ENCODE measurements at places on chromosomes 6 and 20.

GRCh38 chr6:46170357-46171289 lies at the start of gene ENPP5:
ENPP5 (minus strand) TSS chr6:46170980; CDS start chr6:46168262, 2,718 bp downstream.
- H3K4me3 ChIP-seq = peak within 1 kb of the TSS; percentile 55
- no peaks in the 10 kb centered on the region for H3K27me3 ChIP-seq
- peak within 1 kb of the TSS; percentile 56 for H3K27ac ChIP-seq
- H3K4me1 ChIP-seq = no peaks in the 10 kb centered on the region
- H3K36me3 ChIP-seq = no peaks in the 10 kb centered on the region

DNA sequence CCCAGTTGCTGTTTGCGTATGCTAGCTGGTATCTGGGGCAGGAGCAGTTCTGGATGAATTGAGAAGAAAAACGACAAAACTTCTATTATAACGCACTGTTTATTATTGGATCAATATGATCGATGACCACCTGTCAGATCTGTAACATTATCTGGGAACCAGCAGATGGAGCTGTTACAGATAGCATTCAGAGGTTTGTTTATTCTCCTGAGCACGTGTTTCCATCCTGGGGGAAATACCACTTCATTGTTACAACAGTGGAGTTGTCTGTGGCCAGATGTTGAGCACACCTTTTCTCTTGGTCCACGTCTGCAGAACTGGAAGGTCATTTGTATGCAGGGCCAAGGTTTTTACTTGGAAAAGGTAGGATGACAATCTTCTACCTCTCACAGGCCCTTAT lies 16.0 kb upstream of the NKX2-2 start:
- H3K4me3 ChIP-seq = no peak overlapping the region
- no peaks in the 10 kb centered on the region for H3K36me3 ChIP-seq
- no peaks in the 10 kb centered on the region for H3K4me1 ChIP-seq
- peaks cover under 1% of the 10 kb centered on the region for H3K27me3 ChIP-seq
- no peak for DNase-seq

DNA sequence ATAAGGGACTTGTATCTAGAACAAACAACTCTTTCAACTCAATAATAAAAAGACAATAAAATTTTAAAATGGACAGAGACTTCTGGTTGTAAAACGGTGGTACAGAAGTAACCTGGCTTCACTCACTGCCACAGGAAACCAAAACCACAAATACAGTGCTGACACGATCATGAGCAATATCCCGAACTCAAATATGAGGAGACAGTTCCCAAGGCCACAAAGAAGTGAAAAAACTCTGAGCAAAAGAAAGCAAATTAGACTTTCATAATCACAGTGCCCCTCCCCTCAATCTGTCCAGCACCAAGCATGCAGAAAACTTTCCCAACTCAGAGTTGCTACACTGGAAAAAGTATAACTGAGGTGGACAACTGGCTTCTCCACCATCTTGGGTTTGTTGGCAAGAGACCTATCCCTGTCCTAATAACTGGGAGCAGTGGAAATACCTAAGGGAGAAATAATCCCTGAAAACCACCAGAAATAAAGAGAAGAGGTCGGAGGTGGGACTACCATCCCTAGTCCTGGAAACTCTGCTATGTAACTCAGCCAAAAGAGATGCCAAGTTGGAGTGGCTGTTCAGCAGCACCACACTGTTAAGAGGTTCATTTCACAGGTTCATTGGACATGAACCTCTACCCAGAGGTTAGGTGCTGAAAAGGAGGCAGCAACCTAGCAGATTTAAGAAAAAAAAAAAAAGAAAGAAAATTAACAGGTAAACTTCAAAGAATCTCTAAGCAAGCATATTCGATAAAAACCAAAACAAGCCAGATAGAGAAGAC lies 55.5 kb downstream of the REV3L start:
- no peaks in the 10 kb centered on the region for H3K36me3 ChIP-seq
- H3K27ac ChIP-seq = no peak overlapping the region
- no peak for DNase-seq
- H3K4me3 ChIP-seq = no peak overlapping the region
- H3K27me3 ChIP-seq = no peaks in the 10 kb centered on the region

- H3K4me1 ChIP-seq = no peaks in the 10 kb centered on the region
- H3K36me3 ChIP-seq = no peaks in the 10 kb centered on the region
- no peak overlapping the region for H3K4me3 ChIP-seq
- H3K27ac ChIP-seq = no peak overlapping the region
- no peak for DNase-seq
Observed at GRCh38 chr20:32674362-32674789, 635 bp upstream of the C20orf203 start.

- DNase-seq = no peak
- no peaks in the 10 kb centered on the region for H3K27me3 ChIP-seq
- no peaks in the 10 kb centered on the region for H3K4me1 ChIP-seq
- no peak overlapping the region for H3K27ac ChIP-seq
Observed at GRCh38 chr6:168307695-168308021, 11.9 kb downstream of the DACT2 start.

DNA sequence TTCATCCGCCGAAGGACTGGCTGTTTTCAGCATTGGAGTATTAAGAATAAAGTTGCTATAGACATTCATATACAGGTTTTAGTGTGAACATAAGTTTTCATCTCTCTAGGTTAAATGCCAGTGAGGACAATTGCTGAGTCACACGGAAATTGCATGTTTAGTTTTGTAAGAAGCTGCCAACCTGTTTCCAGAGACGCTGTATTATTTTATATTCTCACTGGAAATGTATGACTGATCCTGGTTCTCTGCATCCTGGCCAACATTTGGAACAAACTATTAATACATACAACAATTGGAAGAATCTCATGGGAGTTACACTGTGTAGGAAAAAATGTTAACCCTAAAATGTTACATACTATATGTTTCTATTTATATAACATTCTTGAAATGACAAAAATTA lies 16.7 kb upstream of the TGM6 start:
- H3K36me3 ChIP-seq = no peaks in the 10 kb centered on the region
- H3K4me3 ChIP-seq = no peak overlapping the region
- DNase-seq = no peak
- no peaks in the 10 kb centered on the region for H3K4me1 ChIP-seq

DNA sequence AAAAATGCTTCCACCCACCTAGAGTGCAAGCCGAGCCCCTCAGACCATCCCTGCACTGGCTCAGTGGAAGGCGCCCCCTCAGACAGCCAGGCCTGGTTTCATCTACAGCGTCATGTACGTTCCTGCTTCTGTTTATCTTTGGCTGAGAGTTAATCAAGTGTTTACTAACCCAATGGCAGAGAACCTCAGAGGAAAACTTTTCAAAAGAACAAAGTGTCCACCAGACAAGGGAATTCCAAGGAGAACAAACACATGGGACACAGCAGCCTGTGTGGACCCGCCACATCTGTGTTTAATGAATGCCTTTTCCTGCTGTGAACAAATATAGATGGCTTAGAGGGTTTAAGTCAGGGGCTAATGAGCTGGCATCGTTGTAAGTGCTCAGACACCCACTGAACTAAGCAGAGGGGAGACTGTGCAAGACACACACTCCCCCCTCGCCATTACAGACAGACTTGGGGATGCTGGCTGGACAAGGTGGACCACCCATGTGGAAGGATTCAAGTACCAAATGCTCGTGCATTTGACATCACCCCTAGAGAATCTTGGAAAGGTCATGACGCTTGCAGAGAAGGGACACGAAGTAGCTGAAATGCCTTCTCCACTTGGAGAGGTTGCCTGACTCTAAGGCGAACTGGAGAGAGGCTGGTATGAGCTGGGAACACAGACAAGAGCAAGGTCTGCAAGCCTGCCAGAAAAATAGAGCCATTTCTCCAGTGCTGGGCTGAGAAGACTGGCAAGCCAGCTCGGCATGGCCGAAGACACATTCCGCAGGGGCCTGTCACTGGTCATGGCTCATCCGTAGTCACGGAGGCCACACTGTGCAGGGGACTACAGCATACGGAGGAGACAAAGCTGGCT lies 53.5 kb upstream of the NXT1 start:
- H3K27me3 ChIP-seq = no peaks in the 10 kb centered on the region
- H3K36me3 ChIP-seq = no peaks in the 10 kb centered on the region

DNA sequence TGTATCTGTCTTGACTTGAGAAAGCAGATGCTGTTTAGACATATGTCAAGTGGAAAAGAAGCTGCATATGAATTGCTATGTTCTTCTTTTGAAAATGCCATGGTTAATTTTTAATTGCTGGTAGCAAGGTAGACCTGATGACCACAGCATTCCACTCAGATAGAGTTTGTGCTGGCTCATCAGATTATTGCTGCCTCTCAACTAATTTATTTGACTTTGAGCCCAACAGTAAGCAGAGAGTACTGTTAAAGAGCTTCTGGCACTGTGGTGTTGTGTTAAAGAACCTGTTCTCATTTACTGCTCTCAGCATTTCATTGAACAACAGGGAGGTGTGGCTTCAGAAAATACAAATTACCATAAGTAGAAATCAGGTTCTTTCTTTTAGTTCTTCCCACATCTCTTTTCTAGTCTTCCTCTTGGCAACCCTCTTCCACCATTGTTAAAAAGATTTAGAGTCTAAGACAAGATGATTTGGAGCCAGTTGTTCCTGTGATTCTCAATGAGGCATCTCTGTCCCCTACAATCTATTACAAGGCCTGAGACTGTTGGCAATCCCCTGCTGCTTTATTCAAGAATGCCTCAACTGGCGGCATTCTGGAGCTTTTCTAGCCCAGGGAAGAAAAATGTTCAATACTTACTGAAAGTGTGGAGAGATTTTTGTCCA lies 967.6 kb upstream of the GJE1 start:
- no peak for DNase-seq
- peak overlapping the region; percentile 82 for H3K27ac ChIP-seq
- no peaks in the 10 kb centered on the region for H3K27me3 ChIP-seq
- H3K4me1 ChIP-seq = peaks cover 10% of the 10 kb centered on the region

DNA sequence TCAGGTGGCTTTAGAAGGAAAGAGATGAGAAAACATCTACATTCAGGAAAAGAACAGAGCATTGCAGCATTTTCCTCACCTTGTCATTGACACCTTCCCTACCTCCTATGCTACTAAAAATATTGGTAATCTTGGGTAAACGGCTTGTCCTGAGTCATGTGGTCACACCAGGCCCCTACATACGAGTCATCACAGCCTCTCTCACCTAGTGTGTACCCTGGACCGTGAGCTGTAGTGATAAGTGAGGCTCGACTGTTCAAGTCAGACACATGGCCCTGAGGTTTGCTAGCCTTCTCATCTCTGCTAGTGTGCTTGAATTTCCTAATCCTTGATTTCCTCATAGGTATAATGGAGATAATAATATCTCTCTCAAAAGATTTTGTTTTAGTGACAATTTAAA lies 29.6 kb upstream of the TMEM244 start:
- H3K27ac ChIP-seq = no peak overlapping the region
- H3K36me3 ChIP-seq = no peaks in the 10 kb centered on the region
- no peaks in the 10 kb centered on the region for H3K4me1 ChIP-seq
- no peak for DNase-seq

DNA sequence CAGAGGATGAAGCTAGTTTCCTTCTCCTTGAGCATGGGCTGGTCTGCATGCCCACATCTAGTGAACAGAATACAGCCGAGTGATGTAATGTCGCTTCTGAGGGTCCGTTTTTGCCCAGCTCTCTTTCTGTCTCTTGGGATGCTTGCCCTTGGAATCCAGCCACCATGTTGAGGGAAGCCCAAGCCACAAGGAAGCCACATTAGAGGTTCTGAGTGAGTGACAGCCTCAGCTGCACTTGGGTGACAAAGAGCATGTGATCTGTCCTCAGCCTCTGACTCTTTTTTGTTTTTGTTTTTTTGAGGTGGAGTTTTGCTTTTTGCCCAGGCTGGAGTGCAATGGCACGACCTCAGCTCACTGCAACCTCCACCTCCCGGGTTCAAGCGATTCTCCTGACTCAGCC lies 100.6 kb upstream of the SALL4 start:
- H3K4me3 ChIP-seq = no peak overlapping the region
- no peak for DNase-seq

DNA sequence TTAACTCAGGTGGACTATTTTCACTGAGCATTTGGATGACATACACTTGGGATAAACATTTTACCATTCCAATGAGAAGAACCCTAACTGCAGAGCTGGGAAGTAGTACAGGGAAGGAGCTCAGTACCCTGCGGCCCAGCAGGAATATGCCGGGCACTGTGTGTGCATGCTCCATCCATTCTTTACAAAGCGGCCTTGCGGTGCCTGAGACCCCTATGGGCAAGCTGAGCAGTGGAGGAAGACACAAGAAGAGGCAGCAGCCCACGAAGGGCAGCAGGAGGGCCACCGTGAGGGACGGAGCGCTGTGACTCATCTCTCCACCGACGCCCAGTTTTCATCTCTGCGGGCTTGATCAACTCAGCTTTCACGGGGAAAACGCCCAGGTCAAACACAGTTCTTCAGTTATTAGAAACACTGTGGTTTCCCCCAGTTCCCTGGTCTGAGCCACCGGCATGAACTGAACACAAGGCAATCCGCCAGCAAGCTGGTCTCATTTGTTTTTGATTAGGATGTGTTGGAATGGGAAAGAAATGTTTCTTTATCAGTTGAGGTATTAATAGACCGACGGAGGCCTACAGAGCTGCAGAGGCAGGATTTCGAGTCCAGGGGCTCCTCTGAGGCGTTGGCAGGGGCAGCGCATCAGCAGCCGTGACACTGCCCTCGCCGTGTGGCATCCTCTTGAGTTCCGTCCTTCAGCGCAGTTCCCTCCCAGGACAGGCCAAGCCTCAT lies 44.9 kb downstream of the IRF4 start:
- H3K27me3 ChIP-seq = no peaks in the 10 kb centered on the region
- DNase-seq = peak; percentile 56
- H3K4me3 ChIP-seq = no peak overlapping the region
- no peaks in the 10 kb centered on the region for H3K36me3 ChIP-seq
- peak overlapping the region; percentile 29 for H3K27ac ChIP-seq

- DNase-seq = no peak
- H3K4me1 ChIP-seq = no peaks in the 10 kb centered on the region
- no peak overlapping the region for H3K4me3 ChIP-seq
- no peak overlapping the region for H3K27ac ChIP-seq
Observed at GRCh38 chr6:8110117-8110721, 7.9 kb upstream of the EEF1E1 start.

DNA sequence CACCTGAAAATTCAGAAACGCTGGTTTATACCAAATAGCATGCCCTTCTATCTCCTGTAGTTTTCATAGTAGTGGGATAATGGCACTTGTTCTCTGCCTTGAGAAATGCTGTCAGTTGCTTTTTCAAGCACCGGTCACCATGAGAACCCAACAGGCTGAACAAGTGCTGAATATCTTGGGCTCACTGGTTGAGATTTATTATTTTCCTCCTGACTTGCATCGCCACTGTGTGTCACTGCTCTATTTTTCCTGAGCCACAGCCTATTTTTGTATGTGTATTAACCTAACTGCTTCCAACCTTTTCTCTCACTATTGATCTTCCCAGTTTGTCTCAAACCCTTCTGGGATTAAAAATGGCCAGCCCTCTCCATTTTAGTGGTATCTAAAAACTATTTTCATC lies 71.9 kb downstream of the OPN5 start:
- no peak for DNase-seq
- no peaks in the 10 kb centered on the region for H3K36me3 ChIP-seq
- no peak overlapping the region for H3K4me3 ChIP-seq
- no peaks in the 10 kb centered on the region for H3K27me3 ChIP-seq

GRCh38 chr6:8688821-8689220 lies 253.5 kb upstream of the SLC35B3 start:
- no peak for DNase-seq
- no peaks in the 10 kb centered on the region for H3K4me1 ChIP-seq
- no peak overlapping the region for H3K4me3 ChIP-seq
- H3K36me3 ChIP-seq = no peaks in the 10 kb centered on the region

- H3K4me3 ChIP-seq = no peak overlapping the region
- no peaks in the 10 kb centered on the region for H3K36me3 ChIP-seq
- peak; percentile 42 for DNase-seq
- no peak overlapping the region for H3K27ac ChIP-seq
- H3K4me1 ChIP-seq = no peaks in the 10 kb centered on the region
Observed at GRCh38 chr6:149948011-149948410, 6.2 kb downstream of the ULBP2 start.

- no peak for DNase-seq
- H3K27me3 ChIP-seq = no peaks in the 10 kb centered on the region
- no peaks in the 10 kb centered on the region for H3K4me1 ChIP-seq
- H3K36me3 ChIP-seq = peaks cover 11% of the 10 kb centered on the region
- no peak overlapping the region for H3K4me3 ChIP-seq
Observed at GRCh38 chr20:35561268-35561667, 19.4 kb downstream of the ERGIC3 start.

Data from right atrium auricular region (tissue), 2 donors.